T-cell (primary cell): ENCODE measurements at places on chromosomes 6 and 20.

- no peak for DNase-seq
Measured at GRCh38 chr6:142242269-142242668, 59.5 kb upstream of the ADGRG6 start.

GRCh38 chr6:21000331-21000801 lies 466.1 kb downstream of the CDKAL1 start:
- DNase-seq: no peak

DNA sequence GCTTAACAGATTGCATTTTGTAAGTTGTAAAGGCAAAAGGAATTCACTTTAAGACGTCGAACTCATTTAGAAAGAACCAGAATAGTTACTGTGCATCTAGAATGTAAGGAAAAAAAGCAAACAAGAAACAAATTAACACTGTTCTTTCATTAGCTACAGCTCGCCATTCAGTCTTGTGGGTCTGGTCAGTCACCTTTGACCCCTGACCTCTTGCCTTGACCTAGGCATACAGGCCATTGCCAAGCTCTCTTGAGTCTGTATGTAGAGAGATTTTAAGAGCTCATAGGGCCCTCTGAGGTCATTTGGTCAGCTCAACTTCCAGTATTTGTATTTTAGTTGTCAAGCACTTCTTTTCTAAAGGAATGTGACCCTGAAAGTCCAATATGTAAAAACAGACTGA lies 318.7 kb downstream of the DHX35 start:
- DNase-seq: no peak

DNA sequence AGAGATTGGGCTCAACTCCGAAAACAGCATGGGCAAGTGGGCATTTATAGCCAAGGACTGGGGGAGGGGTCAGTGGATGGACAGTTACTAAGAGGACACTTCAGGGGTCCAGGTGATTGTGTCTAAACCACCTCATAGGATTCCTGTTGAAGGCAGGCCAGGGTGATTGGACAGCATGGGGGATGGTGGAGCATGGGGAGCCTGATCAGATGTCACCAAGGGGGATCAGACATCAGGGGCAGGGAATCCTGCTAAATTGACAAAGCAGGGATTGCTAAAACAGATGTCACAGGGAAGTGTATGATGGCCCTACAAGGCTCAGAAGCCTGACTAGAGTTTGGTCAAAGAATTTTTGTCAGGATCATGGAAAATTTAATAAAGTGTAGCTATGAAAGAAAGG lies 2.4 kb upstream of the PYGB start:
- DNase-seq: no peak

DNA sequence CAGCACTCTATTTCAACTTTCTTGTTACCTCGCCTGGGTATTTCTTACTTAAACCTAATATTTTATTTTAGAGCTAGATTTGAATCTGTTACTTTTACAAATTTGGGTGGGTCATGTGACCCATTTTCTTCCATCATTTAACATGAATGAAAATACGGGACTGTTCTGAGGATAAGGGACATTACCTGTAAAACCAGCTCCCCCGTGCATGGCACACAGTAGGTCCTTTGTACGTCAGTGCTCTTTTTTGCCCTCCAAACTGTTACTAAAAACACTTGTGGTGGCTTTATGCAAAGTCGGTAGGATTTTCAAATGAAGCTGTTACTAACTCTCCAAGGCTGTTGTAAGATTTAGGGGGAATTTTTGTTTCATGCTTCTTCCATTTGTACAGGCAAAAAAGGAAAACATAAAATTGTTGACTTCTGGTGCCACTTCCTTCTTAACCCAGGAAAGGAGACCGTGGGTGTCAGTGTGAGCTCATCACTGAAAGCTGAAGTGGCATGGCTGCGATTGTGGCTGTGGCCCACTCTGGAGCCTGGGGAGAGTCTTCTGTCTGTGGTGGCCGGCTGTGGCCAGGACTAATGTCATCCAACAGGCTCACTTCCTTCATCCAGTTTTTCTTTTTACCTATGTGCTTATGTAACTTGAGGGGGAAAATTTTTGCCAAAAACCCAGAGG lies 40.2 kb upstream of the PXDC1 start:
- no peak for DNase-seq

DNA sequence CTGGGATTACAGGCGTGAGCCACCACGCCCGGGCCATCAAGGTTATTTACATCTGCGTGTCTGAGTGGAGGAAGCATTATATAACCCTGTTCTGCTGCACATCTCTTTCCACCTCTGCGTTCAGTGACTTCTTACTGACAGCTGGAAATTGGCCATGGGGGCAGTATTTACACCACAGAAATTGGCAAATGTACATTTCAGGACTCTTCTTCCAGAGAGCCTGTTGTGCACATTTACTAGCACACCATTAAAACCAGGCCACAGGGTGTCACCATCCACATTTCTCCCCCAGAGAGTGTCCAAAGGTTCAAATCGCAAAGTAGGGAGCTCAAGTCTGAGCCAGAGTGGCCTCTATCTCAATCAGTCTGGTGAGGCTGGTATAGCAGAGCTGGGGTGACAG lies 62.9 kb upstream of the SNX9 start:
- DNase-seq: no peak

DNA sequence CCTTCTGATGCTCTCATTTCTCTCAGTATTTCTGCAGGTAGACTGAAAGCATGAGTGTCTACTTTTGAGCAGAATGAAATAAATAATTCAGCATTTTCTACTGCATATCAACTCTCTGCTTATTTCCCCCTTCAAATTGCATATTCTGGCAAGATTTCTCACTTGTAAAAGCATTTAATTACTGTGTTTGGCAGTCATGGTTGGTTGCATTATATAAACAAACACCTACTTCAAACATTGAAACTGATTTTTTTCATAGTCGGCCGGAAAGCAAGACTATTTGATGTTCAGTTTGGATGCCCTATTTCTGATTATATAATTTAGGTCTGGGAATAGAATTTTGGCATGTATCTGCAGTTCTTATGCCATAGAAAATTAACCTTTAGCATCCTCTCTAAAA lies 73.1 kb downstream of the PLEKHG1 start:
- DNase-seq: no peak

DNA sequence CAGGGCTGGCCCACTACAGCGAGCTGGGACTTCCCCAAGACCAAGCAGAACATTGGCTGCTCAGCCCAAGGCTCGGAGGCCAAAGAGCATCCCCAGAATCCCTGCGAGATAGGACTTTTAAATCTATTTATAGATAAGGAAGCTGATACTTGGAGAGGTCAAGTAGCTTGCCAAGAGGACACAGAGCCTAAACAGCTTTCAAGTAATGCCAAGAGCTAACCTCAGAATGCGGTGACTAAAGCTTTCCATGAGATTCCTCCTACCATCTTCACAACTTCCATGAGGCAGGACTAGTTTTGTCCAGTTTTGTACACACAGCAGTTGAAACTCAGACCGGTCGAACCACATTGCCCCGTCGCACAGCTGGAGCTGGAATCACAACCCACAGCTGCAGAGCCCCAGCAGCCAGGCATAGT lies 168.1 kb upstream of the TOP1 start:
- DNase-seq: no peak

DNA sequence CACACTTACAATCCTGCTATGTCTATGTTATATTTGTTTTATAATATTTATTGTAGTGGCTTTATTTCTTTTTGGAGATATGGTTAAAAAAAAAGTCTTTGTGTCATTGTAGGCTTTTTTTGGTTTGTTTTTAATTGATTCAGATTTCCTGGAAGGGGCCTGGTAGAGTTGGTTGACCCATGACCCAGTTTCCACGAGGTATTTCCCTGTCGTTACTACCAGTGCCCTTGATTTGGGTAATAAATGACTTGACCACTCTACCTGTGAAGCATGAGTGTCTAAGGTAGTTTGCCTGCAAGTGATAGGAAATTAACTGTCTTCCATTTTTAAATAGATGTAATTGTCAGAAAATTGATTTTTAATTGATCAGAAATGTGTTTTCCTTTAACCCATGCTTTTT lies 121.0 kb downstream of the JARID2 start:
- no peak for DNase-seq

DNA sequence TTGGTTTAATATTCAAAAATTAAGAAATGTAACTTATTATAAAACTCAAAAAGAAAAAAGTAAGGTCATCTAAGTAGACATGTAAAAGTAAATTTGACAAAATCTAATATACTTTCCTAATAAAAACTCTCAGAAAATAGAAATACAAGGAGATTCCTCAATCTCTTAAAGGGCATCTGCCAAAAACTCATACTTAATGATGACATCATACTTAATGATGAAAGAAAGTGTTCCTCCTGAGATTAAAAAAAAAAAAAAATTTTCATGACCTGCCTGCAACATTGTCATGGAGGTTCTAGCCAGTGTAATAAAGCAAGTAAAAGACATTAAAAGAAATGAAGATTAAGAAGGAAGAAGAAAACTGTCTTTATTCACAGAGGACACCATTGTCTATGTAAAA lies 325.7 kb upstream of the BTBD3 start:
- DNase-seq: no peak

- no peak for DNase-seq
Measured at GRCh38 chr6:144062786-144063185, 32.6 kb downstream of the SF3B5 start.

DNA sequence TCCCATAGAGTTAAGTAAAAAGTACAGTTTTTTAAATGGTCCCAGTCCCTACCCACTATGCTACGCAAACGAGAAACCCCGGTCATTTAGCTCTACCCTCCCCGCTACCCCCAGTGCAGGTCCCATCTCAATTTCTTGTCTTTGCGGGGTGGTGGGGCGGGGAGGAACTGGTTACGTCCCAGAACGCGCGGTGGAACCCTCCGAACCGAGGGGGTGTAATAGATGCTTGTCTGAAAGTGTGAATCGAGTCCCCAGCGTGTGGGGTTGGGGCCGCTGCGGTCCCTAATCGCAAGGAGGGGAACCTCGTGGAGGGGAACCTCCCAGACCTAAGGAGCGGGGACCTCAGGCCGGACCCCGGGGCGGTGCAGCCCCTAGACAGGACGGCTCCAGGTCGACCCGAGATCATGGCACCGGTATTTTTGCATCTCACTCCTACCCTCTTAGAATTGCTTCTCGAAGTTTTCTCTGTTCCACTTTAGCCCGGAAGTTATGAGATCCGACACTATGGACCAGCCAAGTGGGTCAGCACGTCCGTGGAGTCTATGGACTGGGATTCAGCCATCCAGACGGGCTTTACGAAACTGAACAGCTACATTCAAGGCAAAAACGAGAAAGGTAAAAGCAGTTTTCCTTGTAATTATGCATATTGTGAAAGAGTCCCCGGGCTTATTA lies 779 bp downstream of the HEBP2 start:
- DNase-seq: peak; percentile 8

DNA sequence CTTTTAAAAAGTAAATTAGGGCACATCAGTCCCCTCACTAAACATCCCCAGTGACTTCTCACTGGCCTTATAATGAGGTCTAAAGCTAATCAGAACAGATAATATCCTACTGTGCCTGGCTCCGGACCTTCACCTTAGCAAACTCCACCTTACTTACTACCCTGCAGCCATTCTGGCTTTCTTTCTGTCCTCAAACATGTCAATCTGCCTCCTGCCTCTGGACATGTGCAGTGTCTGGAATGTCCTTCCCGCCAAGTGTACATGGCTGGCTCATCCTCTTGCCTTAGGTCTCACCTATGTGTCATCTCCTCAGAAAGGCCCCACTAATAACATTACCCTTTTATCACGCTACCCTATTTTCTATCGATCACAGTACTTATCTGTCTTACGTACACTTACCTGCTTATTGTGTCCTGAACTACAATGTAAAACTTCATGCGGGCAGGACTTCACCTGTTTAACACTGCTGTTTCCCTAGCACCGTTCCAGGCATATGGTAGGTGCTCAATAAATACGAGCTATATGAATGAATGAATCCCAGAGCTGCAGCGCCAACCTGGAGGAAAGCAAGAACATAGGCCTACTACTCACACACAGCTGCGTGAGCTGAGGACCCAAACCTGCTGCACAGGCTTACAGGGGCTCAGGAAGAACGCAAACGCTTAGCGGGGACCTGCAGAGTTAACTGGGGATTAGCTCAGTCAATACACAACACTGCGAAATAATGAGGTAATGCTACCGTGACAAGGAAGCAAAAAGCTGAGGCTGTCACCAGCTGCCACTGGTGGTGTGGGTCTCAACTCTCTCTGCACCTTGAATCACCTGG lies 991 bp downstream of the UQCC2 start:
- DNase-seq: no peak

DNA sequence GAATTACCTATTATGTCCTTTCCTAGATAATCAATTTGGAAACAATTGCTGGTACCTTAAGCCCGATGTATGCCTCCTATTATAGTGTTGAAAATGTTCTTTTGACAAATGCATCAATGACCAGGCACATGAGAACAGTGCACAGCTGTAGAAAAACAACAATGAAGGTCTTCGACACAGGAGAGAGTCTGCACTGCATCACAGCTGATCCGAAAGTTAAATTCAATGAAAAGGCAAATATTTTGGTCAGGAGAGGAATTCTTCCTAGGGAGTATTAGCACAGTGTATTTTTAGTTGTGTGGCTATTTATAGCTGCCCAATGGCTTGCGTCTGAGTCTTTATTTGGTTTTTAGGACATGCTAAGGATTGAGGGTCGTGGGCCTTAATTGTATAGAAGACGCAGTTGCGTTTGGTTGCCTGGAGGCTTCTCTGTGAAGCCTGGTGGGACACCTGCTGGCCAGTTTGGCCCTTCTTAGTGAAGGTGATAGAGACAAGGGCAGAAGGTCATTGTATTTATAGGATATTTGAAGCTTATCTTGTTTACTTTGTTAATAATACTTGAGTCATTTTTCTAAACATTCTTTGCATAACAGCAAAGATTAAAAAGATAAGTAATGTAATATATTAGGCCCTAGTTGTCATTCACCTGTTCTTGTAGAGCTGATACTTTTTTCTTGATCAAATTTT lies 72.3 kb downstream of the CDYL start:
- DNase-seq: no peak

DNA sequence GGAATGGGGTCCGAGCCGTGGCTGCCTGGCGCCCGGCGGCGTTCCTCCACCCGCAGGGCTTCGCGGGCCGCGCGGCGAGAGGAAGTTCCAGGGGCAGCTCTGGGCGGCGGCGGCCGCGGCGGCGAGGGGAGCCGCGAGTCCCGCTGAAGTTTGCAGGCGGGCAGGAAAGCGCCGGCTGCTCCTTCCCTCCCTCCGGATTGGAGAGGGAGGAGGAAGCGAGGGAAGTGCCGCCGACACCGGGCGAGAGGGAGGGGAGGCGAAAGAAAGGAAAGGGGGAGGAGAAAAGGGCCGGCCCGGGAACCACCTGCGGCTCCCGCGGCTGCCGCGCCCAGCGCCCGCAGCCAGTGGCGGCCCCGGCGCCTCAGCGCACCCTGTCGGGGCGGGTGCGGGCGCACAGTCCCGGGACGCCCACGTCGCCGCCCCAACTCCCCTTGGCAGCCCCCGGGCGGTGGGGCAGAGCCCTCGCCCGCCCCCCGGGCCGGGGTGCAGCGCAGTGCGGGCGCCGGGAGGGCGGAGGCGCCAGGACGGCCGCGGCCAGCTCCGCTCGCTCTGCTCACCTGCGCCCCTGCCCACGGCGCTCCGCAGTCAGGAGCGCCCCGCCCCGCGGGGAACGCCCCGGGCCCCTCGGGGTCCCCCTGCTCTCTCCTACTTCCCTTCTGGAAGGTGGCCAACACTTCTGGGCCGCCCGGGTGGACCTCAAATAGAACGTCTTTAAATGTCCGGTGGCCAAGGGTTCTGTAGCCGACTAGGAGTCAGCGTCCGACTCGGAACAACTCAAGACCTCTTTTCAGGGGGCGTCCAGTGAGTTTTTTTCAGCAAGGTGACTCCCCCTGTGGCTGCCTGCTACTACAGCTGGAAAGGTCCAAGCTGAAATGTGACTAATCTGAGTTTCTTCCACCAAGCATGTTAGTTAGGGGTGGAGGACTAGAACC lies 80.3 kb upstream of the CCDC28A start:
- peak; percentile 21 for DNase-seq
